ENCODE measurements at places on chromosomes 1 and 21.

DNA sequence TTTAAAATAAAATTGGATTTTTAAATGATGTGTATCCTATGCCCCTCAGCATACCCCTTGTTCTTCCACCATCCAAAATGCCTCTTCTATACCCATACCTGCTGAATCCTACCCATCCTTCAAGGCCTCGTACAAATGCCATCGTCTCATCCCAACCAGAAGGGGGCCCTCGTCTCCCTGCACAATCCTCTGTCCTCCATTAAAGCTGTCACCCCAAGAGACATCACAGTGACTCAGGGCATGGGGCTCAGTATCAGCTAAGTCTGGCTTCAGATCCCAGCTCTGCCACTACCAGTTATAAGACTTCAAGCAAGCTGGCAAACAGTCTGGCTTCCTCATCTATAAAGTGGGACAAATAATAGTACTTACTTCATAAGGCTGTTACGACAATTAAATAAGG, 23.8 kb downstream of the IGFN1 start:
- DNase-seq: no peak

GRCh38 chr1:1273512-1274298, at the start of gene UBE2J2:
Gene UBE2J2 (minus strand): TSS chr1:1273854. CDS start chr1:1267992, 5,862 bp downstream.
- peak; percentile 90 for DNase-seq

DNA sequence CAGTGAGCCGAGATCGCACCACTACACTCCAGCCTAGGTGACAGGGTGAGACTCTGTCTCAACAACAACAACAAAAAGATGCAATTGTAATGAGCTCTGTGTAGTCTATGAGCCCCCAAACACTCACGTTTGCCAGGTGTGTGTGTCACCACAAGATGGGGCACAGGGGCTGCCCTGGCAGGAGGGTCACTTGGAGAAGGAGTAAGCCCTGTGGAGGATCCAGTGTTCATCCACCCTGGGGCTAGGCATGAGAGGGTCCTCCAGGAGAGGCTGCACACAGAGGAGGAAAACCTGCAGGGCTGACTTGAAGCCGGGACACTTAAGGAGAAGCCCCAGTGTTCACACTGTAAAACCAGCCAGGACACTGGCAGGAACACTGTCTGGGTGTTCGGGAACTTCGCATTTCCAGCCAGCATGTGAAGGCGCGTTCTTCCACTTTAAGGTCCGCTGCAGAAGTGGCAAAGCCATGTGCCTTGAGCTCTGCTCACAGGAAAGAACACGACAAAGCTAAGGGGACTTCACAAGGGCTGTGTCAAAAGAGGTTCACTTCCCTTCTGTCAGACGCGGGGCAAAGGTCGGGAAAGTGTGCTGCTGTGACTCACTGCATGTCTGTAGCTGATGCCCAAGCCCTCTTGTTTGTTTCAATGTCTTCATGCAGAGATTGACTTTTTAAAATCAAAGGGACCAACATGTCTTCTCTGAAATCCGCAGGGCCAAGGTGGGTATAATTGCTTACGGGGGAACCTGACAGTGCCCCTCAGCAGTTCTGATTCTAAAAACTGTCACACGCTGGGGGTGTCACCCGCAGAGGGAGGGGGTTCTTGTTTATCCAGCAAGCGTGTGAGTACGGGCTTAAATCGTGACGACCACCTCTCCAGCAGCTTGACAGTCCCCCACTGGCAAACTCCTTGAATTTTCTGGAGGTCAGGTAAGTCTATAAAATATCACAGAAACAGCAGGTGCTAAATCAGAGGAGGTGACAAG, 102.8 kb downstream of the RIPK4 start:
- DNase-seq: no peak

DNA sequence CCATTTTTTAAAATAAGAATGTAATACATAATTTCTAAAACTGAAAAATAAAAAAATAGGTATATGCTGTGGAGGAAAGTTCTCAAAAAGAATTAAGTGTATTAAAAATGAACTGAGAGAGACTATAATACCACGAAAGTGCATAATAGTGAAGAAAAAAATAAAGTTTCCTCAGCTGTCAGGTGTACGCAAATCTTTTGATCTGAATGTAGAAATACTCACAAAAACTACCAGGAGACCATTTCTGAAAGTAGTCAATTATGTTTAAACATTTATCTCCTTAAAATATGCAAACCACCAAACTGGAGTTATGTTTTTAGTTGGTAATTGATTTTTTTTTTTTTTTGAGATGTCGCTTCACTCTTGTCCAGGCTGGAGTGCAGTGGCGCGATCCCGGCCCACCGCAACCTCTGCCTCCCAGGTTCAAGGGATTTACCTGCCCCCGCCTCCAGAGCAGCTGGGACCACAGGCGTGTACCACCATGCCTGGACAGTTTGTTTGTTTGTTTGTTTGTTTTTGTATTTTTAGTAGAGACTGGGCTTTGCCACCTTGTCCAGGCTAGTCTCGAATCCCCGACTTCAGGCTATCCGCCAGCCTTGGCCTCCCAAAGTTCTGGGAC, 1169.2 kb upstream of the B3GALT2 start:
- no peak for DNase-seq

DNA sequence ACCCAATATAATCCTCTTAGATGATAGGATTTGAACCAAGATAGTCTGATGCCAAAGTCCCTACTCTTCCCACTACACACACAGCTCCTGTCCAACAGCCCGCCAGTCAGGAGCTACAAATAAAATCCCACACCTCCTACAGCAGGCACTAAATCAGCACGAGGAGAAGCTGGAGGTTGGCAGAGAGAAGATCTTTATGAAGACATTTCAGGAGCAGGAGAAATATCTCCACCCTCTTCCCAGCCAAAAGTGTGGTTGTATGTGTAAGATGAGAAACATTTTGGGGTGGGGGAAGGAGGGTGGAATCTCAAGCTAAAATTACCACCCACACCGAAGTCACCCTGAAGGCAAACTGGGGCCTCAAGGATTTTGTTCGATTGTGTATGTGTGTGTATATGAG, 54.5 kb downstream of the PLXNA2 start:
- DNase-seq: no peak

GRCh38 chr1:21823206-21823979, 11.3 kb downstream of the LDLRAD2 start:
- no peak for DNase-seq

- no peak for DNase-seq
Measured at GRCh38 chr1:113035086-113035485, 37.9 kb upstream of the LRIG2 start.

DNA sequence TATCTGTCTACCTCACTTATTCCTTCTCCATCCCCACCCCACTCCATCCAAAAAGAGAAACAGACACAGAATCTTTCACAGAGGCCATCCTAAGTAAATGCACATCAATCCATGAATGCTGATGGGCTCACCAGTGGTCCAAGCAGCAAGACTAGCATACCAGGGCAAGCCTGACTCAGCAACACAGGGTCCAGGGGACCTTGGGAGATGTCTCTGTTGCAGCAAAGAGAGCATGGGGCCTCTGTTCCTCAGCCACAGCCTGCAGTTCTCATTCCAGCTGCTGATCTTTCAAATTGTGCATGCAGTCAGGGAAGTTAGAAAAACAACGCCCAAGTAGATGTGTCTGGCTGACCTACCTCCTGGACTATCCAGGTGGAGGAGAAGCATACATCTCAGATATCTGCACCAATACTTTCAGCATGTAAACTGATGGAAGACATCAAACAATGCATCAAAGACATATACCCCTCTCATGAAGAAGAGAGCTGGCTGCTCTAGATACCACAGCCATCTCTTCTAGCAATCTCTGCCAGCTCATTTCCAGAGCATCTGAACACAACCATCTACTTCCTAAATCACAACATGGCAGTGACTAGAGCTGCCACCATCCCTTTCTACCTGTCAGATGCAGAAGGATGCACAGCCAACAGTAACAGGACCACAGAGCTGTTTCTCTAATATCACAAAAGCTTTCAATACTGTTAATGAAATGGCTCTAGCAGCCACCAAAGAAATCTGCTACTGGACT, 54.5 kb downstream of the CD34 start:
- DNase-seq: no peak

DNA sequence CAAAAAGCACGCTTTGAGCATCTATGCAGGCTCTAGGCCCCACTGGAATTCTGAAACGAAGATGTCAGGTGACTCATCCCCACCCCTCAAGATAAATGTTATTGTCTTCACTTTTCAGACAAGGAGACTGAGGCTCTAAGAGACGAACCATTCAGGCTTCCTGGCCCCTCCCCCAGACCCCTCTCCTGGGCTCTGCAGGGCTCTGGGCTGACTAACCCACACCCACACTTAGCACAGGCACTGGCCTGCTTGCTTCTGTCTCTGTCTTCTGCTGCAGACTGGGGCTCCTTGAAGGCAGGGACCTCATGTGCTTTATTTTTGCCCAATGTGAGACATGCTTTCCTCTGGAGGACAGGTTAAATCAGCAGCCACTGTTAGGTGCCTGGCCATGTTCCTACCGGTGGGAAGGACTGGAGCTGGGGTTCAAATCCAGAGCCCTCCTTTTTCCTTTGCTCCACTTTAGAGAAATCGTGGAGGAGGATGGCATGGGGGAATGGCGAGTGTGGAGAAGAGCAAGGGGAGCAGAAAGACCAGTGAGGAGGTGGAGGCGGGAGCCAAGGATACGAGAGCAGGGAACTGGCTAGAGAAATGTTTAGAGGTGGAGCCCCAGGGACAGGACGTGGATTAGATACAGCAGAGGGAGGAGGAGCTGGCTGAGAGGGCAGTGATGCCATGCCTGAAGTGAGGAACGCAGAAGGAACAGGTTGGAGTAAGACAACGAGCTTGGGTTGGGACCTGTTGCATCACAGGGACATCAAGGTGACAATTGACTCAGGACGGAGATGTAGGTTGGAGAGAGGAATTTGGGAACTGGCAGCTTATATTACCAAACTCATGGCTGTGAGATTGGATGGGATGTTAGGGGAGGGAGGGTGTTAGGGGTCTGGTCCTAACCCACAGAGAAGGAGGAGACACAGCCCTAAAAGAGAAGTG, 1.7 kb downstream of the TMEM125 start:
- no peak for DNase-seq

DNA sequence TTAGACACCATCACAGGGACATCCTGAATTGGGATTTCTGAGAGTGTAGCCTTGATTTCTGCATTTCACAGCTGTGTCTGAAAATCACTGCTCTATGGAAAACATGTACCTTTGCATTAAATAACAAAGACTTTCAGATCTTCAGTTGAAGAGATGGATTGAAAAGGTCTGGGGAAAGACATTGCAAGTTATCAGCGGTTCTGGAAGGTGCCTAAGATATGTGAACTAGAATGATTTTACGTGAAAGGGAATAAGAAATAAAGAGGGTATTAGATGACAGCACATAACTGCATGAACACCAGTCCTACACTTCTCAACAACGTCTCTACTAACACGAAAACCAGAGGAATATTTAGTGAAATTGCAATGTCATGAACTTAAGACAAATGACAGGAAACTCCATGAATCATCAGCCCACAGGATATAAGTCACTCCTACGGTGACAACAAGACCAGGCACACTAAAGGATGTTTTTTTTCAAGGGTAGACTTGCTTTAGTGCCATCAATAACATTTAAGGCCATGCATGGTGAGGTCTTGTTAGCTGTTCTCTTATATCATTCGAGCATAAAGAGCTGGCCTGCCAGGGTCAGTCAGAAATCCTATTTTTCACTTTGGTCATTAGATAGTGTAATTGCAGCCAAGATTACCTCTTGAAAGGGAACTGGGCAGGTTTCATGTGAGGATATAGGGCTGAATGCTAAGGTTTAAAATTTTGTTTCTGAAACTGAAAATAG, 283.1 kb downstream of the GRIK1 start:
- no peak for DNase-seq

GRCh38 chr1:52862666-52863458, 20.3 kb downstream of the ZYG11A start:
- no peak for DNase-seq

GRCh38 chr21:43866659-43867331, 1.8 kb downstream of the AGPAT3 start:
- no peak for DNase-seq

GRCh38 chr1:10173582-10173981, 36.8 kb upstream of the KIF1B start:
- peak; percentile 24 for DNase-seq

GRCh38 chr1:226584164-226584563, 35.6 kb downstream of the STUM start:
- DNase-seq: no peak

- no peak for DNase-seq
Measured at GRCh38 chr21:31298618-31299269, 45.3 kb downstream of the TIAM1 start.

- DNase-seq: no peak
Measured at GRCh38 chr1:64163970-64164369, 39.5 kb upstream of the UBE2U start.

GRCh38 chr1:170836141-170836540, 99.2 kb upstream of the MROH9 start:
- no peak for DNase-seq

DNA sequence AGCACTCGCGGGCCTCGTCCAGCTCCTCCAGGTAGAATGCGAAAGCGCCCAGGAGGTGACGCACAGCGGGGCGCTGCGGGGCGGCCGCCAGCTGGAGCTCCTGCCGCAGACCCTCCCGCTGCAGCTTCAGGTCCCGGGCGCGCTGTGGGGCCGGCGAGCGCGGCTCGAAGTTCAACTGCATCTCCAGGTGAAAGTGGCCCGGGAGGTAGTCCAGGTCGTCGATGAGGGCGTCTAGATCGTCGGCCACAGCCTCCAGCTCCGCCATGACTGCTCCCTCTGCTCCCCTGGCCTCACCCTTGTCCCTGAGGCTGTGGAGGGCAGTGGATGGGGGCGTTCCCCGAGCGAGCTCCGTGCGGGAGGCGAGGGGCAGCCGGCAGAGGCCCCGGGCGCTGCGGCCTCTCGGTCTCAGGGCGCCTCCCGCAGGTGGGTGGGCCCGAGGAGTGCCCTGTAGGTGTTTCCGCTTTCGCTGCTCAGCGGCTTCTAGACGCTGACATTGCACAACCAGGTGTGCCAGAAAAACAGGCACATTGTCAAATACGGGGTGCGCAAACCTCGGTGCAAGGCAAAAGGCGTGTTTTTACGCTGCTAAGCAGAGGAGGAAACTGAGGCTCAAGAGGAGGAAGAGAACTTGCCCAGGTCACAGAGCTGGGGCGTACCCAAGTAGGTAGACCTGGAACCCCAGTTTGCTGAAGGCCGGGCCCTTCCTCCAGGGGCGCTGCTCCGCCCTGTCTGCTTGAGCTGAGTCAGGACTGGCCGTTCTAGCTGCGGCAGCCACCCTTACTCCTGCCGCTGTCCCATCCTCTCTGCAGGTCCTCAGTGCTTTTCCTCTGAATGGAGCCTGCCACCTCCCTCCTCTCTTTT, at the start of gene TTC22:
Gene TTC22, minus strand, starts transcription at position 425 of the 861 bp plus-strand sequence. Its CDS starts 160 bp downstream, at position 265.
- DNase-seq: peak; percentile 45

- DNase-seq: no peak
Measured at GRCh38 chr1:51276286-51276685, 40.2 kb downstream of the RNF11 start.

- DNase-seq: no peak
Measured at GRCh38 chr21:14403681-14404318, 20.9 kb upstream of the HSPA13 start.

DNA sequence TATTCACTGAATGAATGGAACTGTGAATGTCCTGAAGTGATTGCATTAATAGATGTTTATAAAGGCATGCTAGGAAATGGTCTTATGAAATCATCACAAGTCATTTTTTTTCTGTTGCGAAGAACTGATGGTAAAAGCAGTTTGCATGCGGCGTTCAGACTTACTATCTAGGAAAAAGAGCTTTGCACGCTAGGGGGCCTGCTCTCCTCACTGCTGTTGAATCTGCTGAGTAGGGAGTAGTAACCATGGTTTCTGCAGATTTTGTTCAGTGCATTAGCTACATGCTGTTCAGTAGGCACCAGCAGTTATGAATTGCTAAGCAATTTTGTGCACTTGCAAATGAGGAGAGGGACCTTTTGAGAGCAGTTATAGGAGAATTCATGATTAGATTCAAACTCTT, 57.9 kb downstream of the CENPF start:
- no peak for DNase-seq

GRCh38 chr1:59026472-59026948, 242.7 kb upstream of the JUN start:
- DNase-seq: no peak

All from stimulated activated CD8-positive, alpha-beta memory T cell treated with anti-CD3 and anti-CD28 coated beads, Interleukin-15, amount 100 ng/mL, for 48 hours (primary cell).